Activated T-cell treated with anti-CD3 and anti-CD28 coated beads for 4 hours (primary cell): ENCODE measurements at places on chromosomes 12 and 14.

GRCh38 chr12:42648061-42648460, 58.5 kb upstream of the PRICKLE1 start:
- DNase-seq = no peak

DNA sequence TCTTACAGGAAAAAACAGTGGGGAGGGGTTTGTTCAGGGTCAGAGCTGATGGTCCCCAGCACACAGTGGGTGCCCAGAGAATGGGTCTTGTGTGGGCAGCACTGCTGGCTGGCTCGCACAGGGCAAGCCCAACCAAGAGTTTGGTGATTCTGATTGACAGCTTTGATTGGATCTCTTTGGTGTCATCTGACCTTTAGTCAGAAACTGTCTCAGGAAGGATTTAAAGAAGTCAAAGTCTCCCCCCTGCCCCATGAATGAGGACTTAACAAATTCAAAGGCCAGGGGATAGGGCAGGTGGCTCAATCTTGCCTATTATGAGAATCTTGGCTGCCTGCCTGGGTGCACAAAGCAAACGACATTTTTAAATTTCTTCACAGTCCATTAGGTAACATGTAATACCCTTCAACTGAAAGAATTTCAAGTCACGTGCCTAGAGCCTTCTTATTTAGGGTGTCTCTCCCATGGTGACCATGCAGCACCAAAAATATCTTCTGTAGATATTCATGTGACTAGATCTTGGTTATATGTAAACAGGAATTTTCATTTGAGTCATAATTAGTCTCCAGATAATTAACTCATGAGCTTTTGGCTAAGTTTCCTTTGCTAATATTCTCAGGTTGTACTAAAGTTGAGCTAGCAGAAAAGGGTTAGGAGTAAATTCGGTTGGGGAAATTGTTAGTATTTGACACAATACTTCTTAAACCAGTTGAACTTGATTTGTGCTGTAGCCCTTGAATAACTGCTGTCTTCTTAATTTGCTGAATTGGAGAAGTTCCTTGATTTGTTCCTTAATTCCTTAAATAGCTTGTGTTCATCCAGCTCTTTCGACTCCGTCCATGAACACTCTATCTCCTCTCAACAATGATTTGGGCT, 54.5 kb upstream of the HECTD1 start:
- no peak for DNase-seq

GRCh38 chr12:97967831-97968230, 505.2 kb downstream of the RMST start:
- no peak for DNase-seq

- DNase-seq = no peak
These were observed 245.4 kb downstream of the DIO2 start for GRCh38 chr14:79965896-79966295.

- no peak for DNase-seq
These were observed 20.0 kb downstream of the BORCS5 start for GRCh38 chr12:12376646-12377448.

DNA sequence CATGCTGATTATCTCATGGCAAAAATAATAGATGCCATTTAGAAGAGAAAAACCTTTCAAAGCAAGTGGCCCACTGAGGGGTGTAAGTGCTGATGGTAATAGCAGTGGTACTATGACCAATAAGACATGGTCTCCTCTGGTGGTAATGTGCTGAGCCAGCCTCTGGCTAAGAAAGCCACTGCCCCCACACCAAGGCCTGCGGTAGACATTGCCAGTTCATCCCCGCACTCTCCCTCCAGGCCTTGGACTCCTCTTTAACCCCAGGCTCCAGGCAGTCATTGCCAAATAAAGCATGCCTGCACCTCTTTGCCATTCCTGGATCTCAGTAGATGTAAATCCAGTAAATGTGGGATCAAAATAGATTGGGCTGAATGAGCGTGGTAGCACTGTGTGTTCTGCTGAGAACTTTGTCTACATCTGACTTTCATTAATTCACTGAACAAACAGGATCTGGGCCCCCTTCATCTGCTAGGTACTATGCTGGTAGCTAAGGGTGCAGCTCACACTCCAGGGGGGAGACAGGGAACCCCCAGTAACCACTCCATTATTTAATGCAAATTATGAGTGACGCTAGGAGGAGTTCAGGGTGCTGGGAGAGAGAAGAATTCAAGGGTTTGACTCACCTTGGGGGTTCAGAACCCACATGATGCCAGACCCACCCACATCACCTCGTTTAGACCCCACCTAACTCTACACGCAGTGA, 89.3 kb downstream of the BCL11B start:
- no peak for DNase-seq

GRCh38 chr12:2752676-2753371, 41.9 kb upstream of the FKBP4 start:
- peak; percentile 45 for DNase-seq

DNA sequence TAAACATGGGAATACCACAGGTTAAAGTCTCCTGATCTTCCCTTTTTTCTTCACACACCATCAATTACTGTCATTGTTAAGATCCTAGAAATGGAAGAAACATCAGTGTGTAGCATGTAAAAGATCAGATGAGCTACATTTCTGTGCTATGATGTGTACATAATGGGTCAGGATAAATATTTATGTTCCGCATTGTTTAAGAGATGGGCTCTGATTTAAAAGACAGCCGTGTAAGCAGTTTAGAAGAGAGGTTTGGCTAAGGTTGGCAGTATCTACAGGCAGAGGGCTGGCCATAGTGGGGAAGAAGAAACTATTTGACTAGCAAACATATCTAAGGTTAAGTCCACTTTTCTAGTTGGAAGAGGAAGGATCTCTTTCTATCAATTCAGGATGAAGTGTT, 49.4 kb downstream of the LRRC9 start:
- no peak for DNase-seq

DNA sequence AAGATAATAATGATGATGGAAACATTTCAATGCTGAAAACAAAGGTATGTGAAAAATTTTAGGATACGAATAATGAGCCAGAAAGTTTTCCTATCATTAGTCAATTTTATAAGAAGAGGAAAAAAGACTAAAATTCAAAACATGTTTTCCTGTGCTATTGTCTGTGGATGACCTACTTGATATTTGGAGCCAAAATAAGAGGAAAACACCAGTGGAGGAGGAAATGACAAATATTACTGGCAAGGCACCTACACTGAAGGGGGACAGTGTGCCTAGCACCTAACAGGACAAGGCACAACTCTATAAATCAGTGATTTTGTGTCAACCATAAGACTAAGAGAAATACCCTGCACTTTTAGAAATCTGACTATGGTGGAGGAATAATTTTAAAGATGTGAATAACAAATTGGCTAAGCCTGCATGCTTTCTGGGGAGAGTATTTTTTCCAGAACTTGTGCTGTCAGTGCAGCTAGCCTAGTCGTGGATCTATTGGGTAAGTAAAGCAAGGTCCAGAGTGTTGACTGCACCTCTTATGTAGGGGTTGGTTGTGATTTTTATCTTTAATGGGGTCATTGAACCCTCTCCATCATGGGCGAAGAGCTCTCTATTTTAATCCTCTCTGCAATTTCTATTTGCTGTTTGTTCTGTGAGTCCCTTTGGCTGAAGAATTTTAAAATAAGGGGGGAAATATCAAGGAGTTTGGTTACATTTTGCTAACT, 398.0 kb downstream of the TMTC2 start:
- no peak for DNase-seq

GRCh38 chr12:31631023-31631724, 28.3 kb upstream of the ETFBKMT start:
- no peak for DNase-seq
